ENCODE measurements at places on chromosomes 11 and 22.

- no peak for DNase-seq
These were observed 1.4 kb upstream of the MTA2 start for GRCh38 chr11:62603072-62603408.

- peak; percentile 20 for DNase-seq
These were observed 5.5 kb upstream of the IFITM10 start for GRCh38 chr11:1755692-1756561.

GRCh38 chr11:84686716-84687115, 940.4 kb downstream of the DLG2 start:
- DNase-seq = no peak

GRCh38 chr11:64003807-64004589, 17.8 kb downstream of the OTUB1 start:
- DNase-seq = no peak

DNA sequence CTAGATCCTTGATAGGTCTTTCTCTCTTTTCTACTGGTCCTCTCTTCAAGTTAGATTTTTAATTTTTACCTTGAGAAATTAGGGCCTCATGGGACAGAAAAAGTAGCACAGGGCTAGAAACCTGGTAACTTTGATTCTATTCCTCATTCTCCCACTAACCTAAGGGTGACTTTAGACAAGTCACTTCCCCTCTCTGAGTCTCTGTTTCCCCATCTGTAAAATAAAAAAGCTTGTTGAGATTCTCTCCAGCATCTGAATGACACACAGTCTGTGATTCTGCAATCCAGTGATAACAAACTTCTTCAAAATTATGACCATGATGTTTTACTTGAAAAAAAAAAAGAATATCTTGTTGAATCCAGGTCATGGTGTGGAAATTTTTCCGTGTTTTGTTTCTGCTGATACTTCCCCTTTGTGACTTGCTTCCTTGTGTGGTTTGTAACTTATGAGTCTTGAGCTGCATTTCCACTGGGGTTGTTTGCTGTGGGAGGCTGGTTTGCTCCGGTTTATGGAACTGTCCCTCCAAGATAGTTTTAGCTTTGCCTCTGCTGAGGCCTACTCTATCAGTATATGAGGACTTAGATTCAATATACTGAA, 9.8 kb upstream of the MPEG1 start:
- DNase-seq = no peak

- peak; percentile 22 for DNase-seq
These were observed 1.1 kb downstream of the CREB3L1 start for GRCh38 chr11:46278387-46279125.

- no peak for DNase-seq
These were observed 128.0 kb upstream of the FGF3 start for GRCh38 chr11:69947059-69947792.

DNA sequence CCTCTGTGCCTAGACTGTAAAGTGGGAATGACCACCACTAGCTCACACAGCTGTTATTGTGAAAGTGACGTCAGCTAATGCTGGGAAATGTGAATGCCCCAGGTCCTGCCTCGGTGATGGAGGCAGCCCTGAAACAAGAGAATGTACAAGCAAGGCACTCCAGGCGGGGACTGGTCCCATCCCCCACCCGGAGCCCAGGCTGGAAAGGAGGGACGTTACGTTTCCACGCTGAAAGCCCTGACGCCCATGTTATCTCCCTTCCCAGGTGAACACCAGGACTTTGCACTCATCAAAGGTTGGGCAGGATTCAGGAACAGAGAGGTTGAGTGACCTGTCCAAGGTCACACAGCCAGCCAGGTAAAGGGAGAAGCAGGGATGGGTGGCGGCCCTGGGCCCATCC, 784 bp downstream of the SULT4A1 start:
- DNase-seq = no peak

GRCh38 chr11:127564810-127565209, 564.2 kb upstream of the KIRREL3 start:
- no peak for DNase-seq

DNA sequence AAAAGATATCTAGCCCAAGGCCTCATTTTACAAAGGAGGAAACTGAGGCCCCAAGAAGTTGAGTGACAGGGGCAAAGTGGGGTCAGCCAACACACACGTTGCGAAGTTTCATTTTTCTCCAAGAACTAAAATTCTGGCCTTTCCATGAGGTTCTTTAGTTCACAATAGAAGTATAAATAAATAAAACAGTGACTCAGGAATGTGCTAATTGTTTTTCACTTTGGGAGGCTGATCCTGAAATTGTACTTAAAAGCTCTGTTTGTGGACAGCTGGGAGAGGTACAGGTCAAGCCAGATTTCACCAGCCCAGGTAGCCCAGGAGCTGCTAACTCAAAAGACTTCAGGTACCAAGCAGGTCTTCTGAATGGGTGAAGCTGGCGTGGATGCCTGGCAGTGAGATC, 105.2 kb downstream of the TRAF6 start:
- DNase-seq = no peak

GRCh38 chr11:35007277-35007676, 90.9 kb downstream of the PDHX start:
- DNase-seq = no peak

- DNase-seq = no peak
These were observed 128.4 kb downstream of the OPCML start for GRCh38 chr11:133403900-133404299.

- no peak for DNase-seq
These were observed 3.9 kb downstream of the CPT1B start for GRCh38 chr22:50574383-50574755.

DNA sequence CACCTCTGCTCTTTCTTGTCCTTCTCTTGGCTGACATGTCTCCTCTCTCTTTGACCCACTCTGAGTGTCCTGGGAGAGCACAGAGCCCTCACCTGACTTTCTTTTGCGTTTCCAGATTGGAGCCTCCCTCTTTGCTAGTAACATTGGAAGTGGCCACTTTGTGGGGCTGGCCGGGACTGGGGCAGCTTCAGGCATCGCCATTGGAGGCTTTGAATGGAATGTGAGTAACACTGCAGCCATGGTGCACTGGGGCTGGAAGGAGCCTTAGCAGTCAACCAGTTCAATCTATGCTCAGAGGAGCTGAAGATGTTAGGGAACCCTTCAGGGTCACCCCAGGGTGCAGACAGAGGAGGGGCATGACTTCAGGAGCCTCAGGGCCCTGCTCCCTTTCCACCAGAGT, 23.8 kb downstream of the SLC5A1 start:
- DNase-seq = no peak

DNA sequence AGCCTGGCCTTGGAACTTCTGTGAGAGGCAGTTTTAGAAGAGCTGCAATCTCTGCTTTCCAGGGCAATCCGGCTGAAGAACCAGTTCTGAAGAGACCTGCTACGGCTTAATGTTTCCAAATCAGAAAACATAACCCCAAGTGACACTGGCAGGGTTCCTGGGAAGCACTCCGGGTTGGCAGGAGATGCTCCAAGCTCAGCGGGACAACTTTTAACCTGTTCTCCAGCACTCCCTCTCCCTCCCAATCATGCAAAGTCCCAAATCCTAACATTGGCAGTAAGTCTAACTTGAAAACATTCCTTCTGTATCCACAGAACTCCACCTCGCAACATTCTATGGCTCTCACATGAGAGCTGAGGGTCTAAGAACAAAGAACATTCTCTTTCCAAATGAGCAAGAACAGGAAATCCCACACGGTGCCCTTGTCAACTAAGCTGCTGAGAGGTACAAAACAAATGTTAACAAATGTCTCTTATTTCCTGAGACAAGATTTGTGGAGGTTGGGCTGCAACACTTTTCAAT, 48.5 kb upstream of the MN1 start:
- no peak for DNase-seq

DNA sequence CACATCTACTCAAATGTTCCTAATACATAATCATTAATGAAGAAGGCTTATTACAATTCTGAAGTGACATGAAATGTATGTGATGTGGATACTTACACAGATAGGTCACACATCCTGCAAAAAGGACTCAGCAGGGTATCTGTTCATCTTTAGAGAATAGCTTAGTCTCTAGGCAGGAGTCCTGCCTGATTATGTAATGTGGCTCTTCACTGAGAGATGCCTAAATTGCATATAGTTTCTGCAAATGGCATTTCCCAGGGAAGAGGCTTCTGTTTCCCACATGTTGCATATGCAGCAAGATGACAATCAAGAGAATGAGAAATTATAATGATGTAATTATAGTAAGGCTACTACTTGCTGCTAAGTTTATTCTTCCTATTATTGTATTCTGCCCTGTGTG, 58.8 kb upstream of the SLC36A4 start:
- no peak for DNase-seq

DNA sequence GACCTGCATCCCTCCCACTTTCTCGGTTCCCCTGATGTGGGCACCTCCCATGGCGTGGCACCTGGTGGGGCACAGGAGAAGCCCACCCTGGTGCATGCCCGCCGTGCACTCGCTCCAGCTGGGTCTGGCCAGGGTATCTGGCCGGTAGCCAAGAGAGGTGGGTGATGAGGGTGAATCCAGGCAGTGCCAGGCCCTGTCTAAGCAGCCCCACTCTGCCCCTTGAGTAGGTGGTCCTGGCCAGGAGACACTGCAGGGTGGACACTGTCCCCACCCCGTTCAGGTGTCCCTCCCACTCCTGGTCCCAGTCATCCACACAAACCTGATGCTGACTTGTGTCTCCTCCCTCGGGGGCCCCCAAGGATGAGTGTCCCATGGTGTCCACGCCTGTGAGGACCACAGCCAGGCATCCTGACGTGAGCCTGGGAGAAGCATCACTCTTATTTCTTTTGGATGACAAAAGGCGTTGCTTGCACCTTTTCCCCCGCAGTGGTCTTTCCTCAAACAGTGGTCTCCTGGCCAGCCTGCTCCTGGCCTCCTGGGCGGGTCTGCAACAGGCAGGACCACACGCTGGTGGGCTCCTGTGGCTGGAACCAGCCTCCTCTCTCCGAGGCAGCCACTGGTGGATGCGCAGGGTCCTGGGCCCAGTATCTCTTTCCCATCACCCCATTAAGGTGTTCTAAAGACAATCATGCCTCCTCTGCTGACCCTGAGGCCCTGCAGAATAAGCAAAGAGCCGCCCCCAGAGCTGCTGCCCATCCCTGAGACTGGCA, 922.3 kb downstream of the BRD1 start:
- DNase-seq = no peak

GRCh38 chr11:68658097-68658496, 26.2 kb upstream of the GAL start:
- DNase-seq = no peak

DNA sequence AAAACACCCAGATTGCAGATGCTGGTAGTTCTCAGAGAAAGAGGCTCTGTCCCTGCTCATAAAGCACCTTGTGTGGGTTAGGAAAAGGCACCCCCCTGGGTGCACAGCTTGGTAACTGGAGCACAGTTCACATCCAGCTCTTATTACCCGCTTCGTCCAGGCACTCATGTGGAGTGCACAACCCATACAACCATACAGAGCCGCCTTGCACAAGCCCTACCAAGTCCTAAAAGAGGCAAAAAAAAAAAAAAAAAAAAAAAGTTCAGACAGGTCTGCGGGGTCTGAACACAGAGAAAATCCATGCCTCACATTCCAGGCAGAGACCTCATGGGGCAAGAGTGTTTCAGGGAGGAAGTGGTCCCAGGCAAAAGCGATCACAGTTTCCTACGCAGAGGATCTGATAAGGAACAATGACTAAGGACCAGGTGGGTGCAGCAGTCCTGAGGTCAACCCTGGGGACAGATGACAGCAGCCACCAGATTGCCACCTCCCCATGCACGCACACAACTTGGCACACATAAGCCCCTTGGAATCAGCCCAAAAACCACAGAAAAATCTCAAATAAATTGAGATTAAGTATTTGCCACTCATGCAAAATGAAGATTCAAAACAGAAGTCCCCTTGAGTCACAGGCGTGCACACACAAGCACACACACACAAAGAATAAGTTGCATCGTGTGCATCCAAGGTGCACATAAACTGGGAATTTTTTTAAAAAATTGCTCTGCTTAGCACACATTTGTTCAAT, 12.3 kb downstream of the MB start:
- no peak for DNase-seq

DNA sequence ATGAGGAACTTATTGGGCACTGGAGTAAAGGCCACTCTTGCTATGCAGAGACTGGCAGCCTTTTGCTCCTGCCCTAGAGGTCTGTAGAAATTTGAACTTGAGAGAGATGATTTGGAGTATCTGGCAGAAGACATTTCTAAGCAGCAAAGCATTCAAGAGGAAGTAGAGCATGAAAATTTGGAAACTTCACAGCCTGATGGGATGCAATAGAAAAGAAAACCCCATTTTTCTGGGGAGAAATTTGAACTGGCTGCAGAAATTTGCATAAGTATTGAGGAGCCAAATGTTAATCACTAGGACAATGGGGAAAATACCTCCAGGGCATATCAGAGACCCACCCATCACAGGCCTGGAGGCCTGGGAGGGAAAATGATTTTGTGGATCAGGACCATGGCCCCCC, 29.9 kb upstream of the CD44 start:
- no peak for DNase-seq

GRCh38 chr11:103488031-103488461, 378.8 kb downstream of the DYNC2H1 start:
- no peak for DNase-seq

DNA sequence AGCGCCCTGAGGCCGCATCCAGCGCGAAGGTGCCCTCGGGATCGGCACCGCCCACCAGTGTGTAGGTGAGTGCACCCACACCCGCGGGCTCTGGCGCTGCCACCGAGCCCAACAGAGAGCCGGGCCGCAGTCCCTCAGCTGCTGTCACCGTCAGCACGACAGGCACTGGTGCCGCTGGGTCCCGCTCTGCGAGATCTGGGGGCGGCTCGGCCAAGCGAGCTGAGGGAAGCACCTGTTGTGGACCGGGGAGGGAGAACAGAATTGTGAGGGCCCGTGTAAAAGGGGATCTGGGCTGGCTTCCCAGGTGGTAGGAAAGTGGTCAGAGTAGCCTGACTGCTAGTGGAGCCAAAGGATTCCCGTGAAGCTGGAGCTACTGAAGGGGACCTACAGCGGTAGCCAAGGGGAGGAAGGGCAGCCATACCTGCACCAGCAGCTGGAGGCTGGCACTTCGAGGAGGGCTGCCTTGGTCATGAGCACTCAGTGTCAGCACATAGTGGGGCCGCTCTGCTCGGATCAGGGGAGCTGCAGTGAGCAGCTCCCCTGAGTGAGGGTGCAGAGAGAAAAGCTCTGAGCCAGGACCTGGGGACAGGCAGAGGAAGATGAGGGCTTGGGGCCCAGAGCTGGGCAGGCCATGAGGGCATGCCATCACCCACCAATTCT, 11.5 kb upstream of the TPP1 start:
- DNase-seq = no peak

- DNase-seq = no peak
These were observed 44.0 kb upstream of the AKIP1 start for GRCh38 chr11:8867035-8867434.

- DNase-seq = peak; percentile 35
These were observed 26.9 kb upstream of the CD82 start for GRCh38 chr11:44538375-44539054.

Data from stimulated activated naive CD4-positive, alpha-beta T cell (primary cell).